ENCODE measurements at places on chromosomes 3 and 15. TPM values are rescaled to one million over a fixed set of nuclear protein-coding genes. Genes with fewer than 3 reads are reported as not detected.

GRCh38 chr15:81126892-81127291 lies 7.2 kb upstream of the CFAP161 start:
- DNase-seq, result no peak

- no peak for DNase-seq
Observed at GRCh38 chr15:92429378-92430068, 35.8 kb downstream of the ST8SIA2 start.

SAMMSON gene
- not detected for polyA plus RNA-seq

GOLGA6L6 gene
- polyA plus RNA-seq, result not detected

SGO1 gene
- 0.56 TPM for polyA plus RNA-seq

- no peak for DNase-seq
Observed at GRCh38 chr3:179113903-179114302, 34.3 kb upstream of the PIK3CA start.

DNA sequence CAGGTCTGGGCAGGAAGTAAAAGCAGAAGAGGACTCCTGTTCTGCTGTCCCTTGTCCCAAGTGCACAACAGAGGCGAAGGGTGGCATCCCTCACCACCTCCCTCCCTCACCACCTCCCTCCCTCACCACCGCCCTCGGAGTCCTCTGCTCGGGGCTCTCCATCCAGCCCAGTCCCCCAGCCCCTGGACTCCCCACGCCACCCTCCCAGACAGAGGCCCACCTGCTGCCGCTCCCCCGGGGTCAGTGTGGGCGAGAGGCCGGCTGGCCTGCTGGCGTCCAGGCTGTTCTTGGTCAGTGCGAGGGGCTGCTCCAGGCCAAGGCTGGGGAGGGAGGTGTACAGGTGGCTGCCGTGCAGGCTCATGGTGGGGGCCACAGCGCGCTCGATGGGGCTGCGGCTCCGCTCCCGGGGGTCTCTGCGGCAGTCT lies 79.1 kb downstream of the VGLL4 start:
- no peak for DNase-seq

GRCh38 chr15:38193496-38193895 lies 59.1 kb upstream of the SPRED1 start:
- no peak for DNase-seq

FRG2C gene
- not detected for polyA plus RNA-seq

- peak; percentile 53 for DNase-seq
Observed at GRCh38 chr3:63968612-63969350, 54.5 kb downstream of the PSMD6 start.

DNA sequence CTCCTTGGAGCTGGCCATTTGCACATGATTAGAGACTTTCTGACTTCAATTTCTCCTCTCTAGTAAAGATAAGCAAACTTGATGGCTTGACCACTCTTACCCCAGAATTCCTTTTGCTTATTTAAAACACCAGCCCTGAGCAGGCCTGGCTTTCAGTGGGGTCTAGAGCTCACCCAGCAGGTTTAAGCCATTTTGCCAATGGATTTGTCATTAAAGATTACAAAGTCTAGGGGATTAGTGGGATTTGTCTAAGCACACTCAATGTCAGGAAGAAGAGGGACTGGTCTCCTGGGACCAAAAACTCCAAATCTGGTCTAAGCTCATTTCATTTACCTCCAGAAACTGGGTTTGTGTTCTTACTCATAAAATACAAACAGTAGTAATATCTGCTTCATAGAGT lies 57.3 kb upstream of the SNTN start:
- no peak for DNase-seq

GRCh38 chr15:91635080-91635479 lies 218.4 kb upstream of the SLCO3A1 start:
- DNase-seq, result no peak

DNA sequence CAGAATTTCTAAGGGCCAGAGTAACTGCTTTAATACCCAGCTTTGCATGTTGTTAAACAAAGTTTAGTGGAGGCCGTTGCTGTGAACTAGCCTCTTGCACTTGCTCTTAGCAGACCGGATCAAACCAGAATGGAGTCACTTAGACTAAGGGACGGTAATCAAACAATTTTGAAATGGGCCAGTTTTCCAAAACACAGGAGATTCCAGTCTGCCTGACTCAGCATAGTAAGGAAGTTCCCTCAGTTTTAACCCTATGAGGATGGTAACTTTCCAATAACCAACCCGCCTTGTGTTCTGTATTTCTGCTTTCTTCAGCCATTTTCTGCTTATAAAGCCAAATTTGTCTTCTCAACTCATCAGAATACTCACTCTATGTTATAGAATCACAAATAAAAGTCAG lies 77.2 kb upstream of the WDR72 start:
- DNase-seq, result no peak

DNA sequence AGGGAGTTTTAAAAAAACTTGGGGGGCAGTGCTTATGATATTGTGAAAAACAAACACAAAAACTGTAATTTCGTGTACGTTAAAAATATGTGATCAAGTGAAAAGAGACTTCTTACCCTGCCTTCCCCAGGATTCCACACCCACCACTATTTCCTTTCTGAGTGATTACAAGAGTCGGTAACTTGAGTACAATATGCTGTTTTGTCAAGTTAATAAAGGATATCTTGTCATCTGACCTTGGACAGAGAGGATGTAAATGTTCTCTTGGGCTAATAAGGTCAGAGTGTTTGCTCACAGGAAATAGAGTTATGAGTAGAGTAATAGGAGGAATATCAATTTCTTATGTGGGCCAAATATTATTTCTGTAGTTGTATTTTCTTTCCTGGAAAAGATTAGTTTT lies 68.1 kb downstream of the NOX5 start:
- DNase-seq, result no peak

POLQ gene
- 0.36 TPM for polyA plus RNA-seq

UCN2 gene
- not detected for polyA plus RNA-seq

- DNase-seq, result no peak
Observed at GRCh38 chr15:50820808-50821382, 55.4 kb upstream of the SPPL2A start.

DNA sequence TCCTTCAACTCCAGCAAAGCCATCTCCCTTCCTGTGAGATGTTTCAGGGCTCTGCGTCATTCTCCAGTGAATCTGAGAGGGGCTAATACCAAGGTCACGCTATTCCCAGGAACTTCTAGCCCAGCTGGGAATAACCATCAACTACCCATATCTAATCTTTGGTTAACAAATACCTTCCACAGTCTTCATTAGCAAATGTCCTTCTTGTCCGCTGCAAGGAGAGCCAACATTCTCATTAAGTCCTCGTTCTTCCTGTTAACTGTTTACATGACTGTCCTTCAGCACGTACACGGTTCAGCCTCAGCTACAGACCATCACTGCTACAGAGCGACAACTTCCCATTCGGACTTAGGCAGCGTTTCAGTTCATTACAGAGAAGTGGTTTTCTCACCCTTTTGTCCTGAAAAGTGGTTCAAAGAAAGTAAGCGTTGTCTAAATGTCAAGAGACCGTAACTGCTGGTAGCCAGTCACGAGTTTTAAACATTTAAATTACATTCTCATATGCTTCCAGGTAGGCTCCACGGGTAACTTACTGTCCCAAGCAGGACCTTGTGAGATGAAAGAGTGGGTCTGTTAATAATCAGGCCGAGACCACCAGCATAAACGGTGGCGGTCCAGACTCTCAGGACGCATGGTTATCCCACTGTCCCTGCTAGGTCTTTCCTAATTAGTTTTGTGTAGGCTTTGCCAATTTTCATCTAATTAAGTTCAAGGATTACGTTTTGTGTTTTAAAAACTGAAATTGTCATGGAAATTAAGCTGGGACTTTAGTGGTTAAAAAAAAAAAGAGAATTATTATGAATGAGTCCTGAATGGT lies 63.8 kb downstream of the CHSY1 start:
- no peak for DNase-seq

PIERCE2 gene
- polyA plus RNA-seq, result 0.76 TPM

DNA sequence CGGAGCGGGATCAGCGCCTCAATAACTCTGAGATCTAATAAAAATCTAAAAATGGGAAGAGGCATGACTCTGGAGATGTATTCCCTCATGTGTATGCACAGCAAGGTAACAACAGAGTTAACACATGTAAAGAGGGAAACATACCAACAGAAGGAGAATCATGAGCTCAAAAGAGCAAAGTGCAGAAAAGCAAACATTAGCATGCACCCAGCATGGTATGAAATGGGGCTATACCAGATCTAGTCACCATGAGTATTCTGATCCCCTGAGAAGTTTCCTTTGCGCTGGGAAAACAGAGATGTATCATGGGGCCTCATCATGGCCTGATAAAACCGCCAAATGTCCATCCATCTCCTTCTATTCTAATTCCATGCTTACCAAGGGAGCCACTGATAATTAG lies 129.1 kb downstream of the GLDN start:
- no peak for DNase-seq

DNA sequence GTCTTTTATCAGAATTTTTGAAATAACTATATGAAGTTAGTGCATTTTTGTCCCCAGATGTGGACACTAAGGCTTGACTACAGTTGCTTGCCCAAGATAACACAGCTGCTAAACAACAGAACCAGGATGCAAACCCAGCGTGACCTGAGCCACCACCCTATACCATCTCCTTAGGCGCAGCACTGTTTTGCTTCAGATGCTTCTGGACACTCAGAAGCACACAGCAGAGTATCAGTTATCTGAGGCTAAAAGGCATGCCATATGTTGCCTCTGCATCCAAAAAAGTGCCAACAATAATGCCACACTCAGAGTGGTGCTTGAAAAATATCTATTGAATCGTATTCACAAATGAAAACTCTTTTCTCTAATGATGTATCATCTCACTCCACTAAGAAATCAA lies 24.5 kb downstream of the KCNMB2 start:
- no peak for DNase-seq

- no peak for DNase-seq
Observed at GRCh38 chr15:42404461-42405235, 45.3 kb downstream of the CAPN3 start.

DZIP1L gene
- polyA plus RNA-seq, result not detected

DNA sequence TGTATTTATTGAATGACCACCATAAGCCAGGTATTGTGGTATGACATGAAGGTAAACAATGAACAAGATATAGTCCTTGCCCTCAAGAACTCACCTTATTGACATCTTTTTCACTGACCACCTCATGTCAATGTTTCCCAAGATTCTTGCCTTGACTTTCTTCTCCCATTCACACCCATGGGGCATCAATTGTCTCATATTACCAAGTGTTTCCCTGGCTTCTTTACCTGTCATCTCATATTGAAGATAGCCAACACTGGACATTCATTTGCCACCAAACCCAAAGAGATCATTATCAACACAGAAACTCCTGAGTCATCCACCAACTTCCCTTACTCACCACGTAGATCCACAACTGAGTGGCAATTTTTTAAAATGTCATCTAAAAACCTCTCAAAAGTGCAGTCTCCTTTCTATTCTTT lies 2.2 kb downstream of the EFHB start:
- DNase-seq, result no peak

CPN2 gene
- polyA plus RNA-seq, result not detected

IMPG2 gene
- polyA plus RNA-seq, result 0.02 TPM

DNA sequence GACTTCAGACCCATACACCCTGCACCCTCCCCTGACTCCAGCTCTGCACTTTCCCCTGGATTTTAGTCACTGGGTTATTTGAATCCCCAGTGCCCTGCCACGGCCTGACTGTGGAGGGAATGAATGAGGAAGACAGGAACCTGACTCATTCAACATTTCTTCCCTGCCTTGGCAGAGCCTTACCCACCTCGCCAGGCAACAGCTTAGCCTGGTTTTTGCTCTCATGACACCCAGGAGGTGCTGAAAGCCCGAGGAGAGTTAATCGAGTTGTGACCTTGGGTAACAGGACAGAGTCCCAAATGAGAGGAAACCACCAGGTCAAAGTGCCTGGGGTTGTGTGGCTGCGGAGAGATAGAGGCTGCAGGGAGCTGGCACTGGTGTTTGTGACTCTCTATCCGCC lies 128.3 kb downstream of the SMAD6 start:
- no peak for DNase-seq

DOCK3 gene
- 0.03 TPM for polyA plus RNA-seq

RBSN gene
- 22.2 TPM for polyA plus RNA-seq

DNA sequence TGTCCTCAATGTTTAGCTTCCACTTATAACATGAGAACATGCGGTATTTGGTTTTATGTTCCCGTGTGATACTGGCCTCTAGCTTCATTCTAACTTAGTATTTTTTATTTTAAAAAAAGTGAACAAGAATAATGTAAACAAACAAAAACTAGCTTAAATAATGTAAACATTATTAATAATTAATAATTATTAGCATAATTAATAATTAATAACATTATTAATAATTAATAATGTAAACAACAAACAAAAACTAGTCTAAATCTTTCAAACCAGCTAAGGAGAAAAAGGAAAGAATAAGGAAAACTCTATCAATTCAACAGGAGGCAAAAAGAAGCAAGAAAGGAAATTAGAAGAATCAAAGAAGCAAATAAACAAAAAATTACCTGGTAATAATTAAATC lies 66.2 kb upstream of the CLSTN2 start:
- no peak for DNase-seq
